ENCODE measurements at places on chromosomes 7 and 10. TPM values are rescaled to one million over a fixed set of nuclear protein-coding genes. Genes with fewer than 3 reads are reported as not detected.

LRRD1 gene
- polyA plus RNA-seq = not detected

OR6B1 gene
- not detected for polyA plus RNA-seq

SLC13A1 gene
- polyA plus RNA-seq = not detected

ZNF117 gene
- polyA plus RNA-seq = 4.6 TPM

NSMCE4A gene
- polyA plus RNA-seq = 39.8 TPM

FMC1 gene
- 13.2 TPM for polyA plus RNA-seq

SFXN4 gene
- polyA plus RNA-seq = 22.7 TPM

LRRTM3 gene
- not detected for polyA plus RNA-seq

ASIC3 gene
- polyA plus RNA-seq = 1.1 TPM

MYPN gene
- not detected for polyA plus RNA-seq

NRP1 gene
- polyA plus RNA-seq = 2.6 TPM

MALSU1 gene
- polyA plus RNA-seq = 11.3 TPM

CALML5 gene
- polyA plus RNA-seq = 185 TPM

GDI2 gene
- polyA plus RNA-seq = 58.2 TPM

ZNF365 gene
- 14.0 TPM for polyA plus RNA-seq

TRIP6 gene
- 75.0 TPM for polyA plus RNA-seq

PTF1A gene
- polyA plus RNA-seq = not detected

BAIAP2L1 gene
- 20.0 TPM for polyA plus RNA-seq

NME8 gene
- polyA plus RNA-seq = not detected

VWA2 gene
- 0.71 TPM for polyA plus RNA-seq
